ENCODE measurements at places on chromosomes 12 and 14.

DNA sequence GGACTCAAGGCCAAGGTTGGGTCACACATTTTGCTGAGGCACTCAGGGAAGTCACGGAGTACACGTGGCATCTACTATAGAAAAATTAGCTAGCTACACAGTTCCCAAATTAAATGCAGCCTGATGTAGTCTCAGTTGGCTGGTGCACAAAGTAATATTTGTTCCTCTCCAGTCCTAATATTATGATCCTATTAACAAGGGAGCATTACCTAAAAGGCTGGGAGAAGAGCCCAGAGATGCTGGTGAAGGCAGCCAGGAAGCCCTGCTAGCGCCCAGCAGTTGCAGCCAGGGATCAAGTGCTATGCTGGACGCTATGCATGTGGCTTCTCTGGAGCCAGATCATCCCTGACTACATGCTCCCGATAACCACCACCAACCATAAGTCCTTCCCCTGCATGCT lies 88.0 kb upstream of the GSC start:
- DNase-seq = no peak

DNA sequence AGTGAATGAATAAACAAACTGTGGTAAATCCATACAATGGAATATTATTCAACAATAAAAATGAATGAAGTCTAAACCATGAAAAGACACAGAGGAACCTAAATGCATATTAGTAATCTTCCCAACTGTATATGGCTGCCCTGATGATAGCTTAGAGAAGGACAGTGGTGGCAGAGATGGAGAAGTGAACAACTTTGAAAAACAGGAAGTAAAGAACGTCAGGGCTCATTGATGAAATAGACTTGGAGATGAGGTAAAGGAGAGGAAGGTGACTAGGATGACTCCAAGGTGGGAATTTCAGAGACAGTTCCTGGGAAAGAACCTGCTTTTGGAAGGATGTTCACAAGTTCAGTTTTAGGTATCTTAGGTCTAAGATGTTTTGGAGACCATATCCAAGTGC lies 36.3 kb upstream of the NT5DC3 start:
- DNase-seq = no peak

GRCh38 chr12:6950401-6950801 lies 755 bp upstream of the PTPN6 start:
- DNase-seq = no peak

- DNase-seq = no peak
These were observed 5.3 kb upstream of the BEST3 start for GRCh38 chr12:69704357-69704756.

- no peak for DNase-seq
These were observed 344.6 kb upstream of the MGAT4C start for GRCh38 chr12:86600664-86601231.

DNA sequence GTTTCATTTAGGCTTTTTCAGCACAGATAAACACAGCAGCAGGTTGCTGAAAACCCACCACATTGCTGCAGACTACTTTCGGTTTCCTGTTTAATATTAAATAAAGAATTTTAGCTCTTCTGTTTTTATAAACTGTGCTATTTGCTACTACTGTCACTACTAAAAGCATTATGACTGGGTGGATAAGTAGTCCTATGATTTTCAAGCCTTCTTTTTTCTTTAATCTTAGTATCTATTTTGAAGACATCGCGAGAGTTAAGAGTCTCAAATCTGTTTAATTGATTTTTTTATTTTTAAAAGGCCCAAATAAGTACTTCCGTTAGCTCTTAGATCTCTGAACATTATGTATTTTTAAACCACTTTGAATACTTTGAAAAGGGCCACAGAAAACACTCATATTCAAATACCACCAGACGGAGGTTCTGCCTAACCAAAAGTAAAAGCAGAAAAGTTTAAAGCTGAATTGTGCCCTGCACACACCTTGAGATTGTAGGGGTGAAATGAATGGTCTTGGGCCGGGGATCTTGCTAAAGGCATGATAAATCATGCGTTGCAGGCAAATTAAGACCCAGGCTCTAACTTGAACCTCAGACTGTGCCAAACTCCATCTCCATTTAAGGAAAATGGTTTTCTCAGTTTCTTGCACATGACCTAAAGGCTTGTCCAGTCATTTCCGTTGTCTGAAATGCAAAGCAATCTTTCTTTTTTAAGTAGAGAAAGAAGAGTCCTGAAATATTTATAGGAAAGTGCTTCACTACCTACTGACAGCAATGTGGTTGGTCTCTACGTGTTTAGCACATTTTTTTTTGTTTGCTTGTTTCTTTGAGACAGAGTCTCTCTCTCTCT lies 13.6 kb upstream of the FOXN3 start:
- no peak for DNase-seq

- no peak for DNase-seq
These were observed 2.4 kb upstream of the KRT8 start for GRCh38 chr12:52907092-52907810.

DNA sequence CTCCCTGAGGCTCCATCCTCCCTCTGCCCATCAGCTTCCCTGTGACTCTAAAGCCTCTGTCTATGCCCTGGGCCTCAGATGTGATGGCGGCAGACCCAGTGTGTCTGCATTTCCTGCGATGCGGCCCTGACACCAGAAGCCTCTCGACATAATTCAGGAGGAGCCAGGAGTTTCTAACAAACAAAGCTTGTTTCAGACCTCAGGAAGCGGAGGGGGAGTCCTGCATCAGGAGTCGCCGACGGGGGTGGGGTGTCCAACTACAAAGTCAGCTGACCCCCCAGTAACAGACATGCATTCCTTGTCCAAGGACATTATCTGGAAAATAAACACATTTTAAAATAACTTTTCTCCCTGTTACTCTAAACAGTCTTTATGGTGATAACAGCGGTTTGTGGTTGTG lies 167.5 kb downstream of the DPF3 start:
- no peak for DNase-seq

GRCh38 chr12:93174473-93174872 lies 203.3 kb upstream of the NUDT4 start:
- DNase-seq = no peak

DNA sequence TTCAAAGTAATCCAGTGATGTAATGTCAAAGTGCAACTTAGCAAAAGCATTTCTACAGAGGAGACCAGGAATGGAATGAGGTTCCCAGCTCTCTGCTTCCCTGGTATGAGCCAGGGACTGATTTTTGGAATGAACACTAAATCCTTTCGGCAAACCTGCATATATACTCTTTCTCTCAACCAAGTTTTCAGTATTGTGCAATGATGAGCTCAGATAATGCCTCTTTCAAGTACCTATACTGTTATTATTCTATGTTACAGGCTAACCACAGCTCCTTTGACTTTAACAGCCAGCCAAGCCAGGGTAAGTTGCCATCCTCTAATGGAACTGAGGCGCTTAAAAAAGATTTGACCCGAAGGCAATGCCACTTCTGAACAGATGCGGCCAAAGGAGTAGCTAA lies 104.9 kb upstream of the FSCB start:
- DNase-seq = no peak

DNA sequence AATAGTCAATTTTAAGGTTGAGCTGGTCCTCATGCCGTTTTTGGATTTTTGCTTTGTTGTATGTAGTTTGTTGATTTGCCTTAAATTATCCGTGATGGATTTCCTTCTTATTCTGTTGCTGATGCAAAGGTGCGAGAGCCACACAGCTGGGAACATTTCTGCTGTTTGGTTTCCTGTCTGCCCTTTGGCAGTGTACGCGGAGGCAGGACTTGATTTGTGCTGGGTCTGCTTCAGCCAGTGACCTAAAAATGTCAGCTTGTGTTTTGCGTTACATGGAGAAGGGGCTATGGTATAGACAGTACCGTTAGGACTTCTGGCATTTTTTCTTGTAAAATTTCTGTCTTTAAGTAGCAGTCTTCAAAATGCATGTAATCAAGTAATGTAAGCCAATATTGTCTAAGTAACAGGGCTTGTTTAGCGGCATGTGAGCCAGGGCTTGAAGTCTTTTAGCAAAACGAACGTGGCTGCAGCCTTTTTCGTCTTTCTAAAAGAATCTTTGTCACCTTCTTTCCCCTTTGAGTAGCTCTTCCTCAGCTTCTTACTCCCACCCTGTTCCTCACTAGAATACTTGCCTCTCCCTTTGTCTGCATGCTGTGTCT lies 18.2 kb upstream of the RD3L start:
- DNase-seq = no peak

DNA sequence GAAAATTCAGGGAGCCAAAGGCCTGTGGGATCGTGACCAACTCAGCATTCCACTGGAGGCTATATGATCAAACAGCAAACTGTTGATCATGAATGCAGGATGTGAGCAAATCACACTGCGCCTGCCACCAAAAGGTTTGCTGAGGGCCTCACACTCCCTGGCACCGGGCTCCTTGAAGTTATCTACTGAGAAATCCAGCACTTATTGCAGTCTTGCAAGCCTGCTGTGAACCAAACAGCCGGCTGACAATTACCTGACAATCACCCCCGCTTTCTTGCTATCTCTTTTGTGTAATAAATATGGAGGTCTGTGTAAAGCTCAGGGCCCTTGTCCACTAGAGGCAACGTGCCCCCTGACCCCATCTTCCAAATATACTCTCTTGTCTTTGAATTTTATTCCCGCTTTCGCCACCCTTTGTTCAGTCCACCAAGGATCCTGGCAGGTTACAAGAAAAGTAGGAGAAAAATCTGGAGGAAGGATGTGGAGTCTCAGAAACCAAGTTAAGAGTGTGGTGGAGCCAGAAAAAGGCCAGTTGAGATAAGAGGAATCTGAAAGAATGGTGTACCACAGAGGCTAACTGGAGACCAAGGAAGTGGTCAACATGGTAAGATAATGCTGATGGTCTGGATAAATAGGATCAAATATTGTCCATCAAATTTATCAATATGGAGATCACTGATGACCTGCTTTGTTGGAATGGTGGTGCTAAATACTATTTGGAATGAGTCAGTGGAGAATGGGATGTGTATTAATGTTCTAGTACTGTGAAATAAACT lies 229.2 kb downstream of the ALX1 start:
- DNase-seq = no peak

- DNase-seq = no peak
These were observed 6.0 kb downstream of the ZBTB39 start for GRCh38 chr12:57000393-57000792.

DNA sequence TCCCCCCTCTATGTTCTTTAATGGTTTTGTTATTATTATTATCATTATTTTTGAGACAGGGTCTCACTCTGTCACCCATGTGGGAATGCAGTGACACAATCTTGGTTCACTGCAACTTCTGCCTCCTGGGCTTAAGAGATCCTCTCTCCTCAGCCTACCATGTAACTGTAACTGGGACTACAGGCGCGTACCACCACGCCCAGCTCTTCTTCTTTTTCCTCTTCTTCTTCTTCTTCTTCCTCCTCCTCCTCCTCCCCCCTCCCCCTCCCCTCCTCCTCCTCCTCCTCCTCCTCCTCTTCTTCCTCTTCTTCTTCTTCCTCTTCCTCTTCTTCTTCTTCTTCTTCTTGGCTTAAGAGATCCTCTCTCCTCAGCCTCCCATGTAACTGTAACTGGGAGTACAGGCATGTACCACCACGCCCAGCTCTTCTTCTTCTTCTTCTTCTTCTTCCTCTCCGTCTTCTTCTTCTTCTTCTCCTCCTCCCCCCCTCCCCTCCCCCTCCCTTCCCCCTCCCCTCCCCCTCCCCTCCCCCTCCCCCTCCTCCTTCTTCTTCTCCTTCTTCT lies 5.4 kb upstream of the KRT7 start:
- DNase-seq = no peak

- DNase-seq = no peak
These were observed 1.1 kb downstream of the IGF1 start for GRCh38 chr12:102479099-102479885.

DNA sequence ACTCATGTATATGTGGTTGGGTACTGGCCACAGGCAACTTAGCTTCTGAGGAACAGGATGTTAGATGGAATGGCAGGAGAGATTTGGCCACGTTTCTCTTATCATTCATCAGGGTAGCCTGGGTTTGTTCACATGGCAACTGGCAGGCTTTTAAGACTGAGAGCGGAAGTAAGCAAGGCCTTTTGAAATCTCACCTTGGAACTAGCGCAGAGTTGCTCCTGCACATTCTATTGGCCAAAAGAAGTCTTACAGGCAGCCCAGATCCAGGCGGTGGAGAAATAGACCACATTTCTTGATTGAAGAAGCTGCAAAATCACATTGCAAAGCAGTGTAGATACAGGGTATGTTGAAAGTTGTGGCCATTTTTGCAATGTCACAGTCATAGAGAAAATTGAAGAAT lies 3.7 kb downstream of the CLEC4A start:
- DNase-seq = no peak

GRCh38 chr12:14068961-14069360 lies 87.6 kb upstream of the GRIN2B start:
- DNase-seq = no peak

GRCh38 chr12:96447256-96447655 lies 42.1 kb upstream of the CFAP54 start:
- no peak for DNase-seq

DNA sequence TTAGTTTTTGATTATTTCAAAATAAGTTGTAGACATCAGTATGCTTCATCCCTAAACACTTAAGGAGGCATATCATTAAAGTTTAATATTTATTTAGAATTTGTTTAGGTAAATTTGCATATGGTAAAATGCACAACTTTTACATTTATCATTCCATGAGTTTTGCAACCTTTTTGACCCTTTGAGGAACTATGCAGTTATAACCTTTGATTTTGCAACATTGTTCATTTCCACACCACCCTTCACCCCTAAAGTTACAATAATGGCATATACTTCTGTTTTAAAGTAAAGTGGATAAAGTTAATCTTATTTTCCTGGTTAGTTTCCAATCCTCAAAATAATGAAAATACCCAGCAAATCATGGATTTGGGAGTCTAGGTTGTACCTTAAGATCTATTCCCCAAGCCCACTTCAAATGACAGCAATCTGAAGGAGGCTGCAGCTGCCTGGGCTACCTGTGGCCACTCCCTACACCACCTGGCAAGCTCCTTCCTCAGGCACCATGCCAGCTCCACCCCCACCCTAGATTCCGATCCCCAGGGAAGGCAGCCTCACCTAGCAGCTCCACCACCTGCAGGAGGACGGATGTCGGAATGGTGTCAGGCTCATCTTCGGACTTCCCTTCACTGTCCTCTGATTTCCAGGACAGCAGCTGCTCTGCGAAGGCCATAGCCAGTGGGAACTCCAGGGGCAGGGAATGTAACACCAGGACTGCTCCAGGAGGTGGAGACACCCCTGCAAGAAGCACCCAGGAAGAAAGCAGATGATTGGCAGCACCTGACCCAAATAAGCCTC lies 65.1 kb downstream of the TRAFD1 start:
- DNase-seq = no peak

GRCh38 chr12:34395056-34396005 lies 373.0 kb downstream of the ALG10 start:
- DNase-seq = no peak
